Psoas muscle (tissue), 8 donors: ENCODE measurements at places on chromosomes 5 and 9. TPM values are rescaled to one million over a fixed set of nuclear protein-coding genes. Genes with fewer than 3 reads are reported as not detected.

Gene GAPT
- polyA plus RNA-seq = 0.38 TPM

Gene SNX2
- polyA plus RNA-seq = 45.3 TPM

Gene C9orf153
- 0.09 TPM for polyA plus RNA-seq

Gene PTPA
- polyA plus RNA-seq = 109 TPM

Gene KIF4B
- 0.01 TPM for polyA plus RNA-seq

Gene CCDC180
- 0.79 TPM for polyA plus RNA-seq

Gene THG1L
- polyA plus RNA-seq = 3.0 TPM

Gene ZER1
- polyA plus RNA-seq = 54.8 TPM

Gene POLK
- polyA plus RNA-seq = 17.8 TPM

Gene IFNB1
- polyA plus RNA-seq = not detected

Gene CACFD1
- polyA plus RNA-seq = 5.6 TPM

Gene NKD2
- polyA plus RNA-seq = 0.68 TPM

Gene ADCY2
- 24.3 TPM for polyA plus RNA-seq

Gene MBLAC2
- 4.1 TPM for polyA plus RNA-seq

Gene WWC1
- polyA plus RNA-seq = 0.13 TPM

Gene BSPRY
- polyA plus RNA-seq = not detected

Gene GRXCR2
- not detected for polyA plus RNA-seq

Gene SPACA9
- polyA plus RNA-seq = 0.76 TPM

Gene ARHGEF39
- polyA plus RNA-seq = 0.29 TPM

Gene SHLD3
- 3.4 TPM for polyA plus RNA-seq

Gene GPR21
- 0.05 TPM for polyA plus RNA-seq

Gene C9
- polyA plus RNA-seq = not detected

Gene TTC16
- polyA plus RNA-seq = 0.03 TPM

Gene HAVCR2
- 0.48 TPM for polyA plus RNA-seq

Gene SMC5
- 5.5 TPM for polyA plus RNA-seq

Gene GNA14
- polyA plus RNA-seq = 0.31 TPM

Gene COL27A1
- 1.1 TPM for polyA plus RNA-seq

Gene SLC44A1
- 4.0 TPM for polyA plus RNA-seq

Gene STKLD1
- polyA plus RNA-seq = 0.69 TPM

Gene SMIM33
- not detected for polyA plus RNA-seq
